ENCODE measurements at places on chromosomes 12 and 14.
A peak's percentile ranks its signal among the peaks of the same experiment; 100 is the strongest.

DNA sequence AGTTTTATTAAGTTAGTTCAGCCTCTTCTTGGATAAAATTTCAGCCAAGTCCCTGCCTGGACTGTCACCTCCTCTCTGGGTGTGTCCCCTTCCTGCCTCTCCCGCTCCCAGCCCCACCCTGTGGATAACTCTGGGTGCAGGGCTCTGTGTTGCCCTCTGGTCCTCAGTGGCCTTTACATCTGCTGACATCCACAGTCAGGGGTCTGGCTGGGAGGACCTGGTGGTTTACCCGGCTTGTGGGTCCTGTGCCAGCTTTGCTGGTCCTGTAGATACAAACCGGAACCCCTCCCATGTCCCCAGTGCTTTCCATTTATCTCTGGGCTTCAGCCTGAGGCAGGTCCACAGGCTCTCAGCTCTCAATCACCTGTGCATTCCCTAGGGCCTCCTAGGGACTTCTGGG lies 28.9 kb upstream of the PLEKHG3 start:
- no peak for DNase-seq

GRCh38 chr14:33484264-33484663 lies 466.6 kb downstream of the EGLN3 start:
- no peak for DNase-seq

DNA sequence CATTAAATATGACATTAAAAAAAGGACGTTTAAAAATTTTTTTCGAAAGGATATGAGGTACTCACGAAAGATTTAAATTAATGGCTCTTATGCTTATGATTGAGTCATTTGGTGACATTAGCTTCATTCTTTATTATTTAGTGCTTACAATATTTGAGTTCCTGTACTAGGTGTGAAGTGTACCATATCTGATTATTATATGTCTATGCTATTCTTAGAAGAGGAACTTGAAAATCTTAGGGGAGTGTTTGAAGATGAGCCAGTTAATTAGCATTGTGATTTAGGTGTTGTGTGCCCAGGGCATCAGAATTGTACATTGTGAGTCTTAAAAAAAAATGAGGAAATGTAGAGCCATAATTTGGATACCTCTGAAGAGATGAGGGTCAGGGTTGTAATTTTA lies 118.6 kb downstream of the FUT8 start:
- DNase-seq = no peak

DNA sequence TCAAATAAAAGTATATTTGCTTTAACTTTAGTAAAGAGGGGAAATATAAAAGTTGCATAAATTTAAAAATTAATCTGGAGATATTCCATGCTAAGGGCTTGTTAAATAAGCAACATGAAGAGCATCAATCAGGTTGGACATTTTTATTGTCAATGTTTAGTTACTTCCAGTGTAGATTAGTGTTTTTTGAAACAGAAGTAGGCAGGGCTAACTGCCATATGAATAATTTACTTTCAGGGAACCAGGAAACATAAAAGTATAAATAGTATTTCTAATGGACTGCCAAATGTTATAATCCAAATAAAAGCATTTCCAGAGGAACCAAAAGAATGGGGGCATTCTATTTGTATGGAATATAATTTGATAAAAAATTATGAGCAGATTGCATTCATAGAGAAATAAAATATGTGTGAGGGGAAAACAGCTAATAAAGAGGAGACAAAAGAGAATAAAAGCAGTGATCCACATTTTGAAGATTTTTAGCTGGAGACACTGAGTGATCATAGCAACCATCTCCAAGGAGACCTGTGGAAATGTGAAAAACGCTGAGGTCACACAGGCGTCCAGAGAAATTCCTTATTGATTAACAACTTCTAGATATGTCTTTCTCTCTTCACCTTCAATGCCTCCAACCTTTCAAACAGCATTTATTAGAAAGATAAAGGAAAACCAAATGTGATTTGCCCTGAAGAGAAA lies 70.8 kb downstream of the SRGAP1 start:
- no peak for DNase-seq

- DNase-seq = no peak
Measured at GRCh38 chr12:57266681-57267080, 15.7 kb upstream of the STAC3 start.

- DNase-seq = no peak
Measured at GRCh38 chr12:52277486-52278245, 3.2 kb downstream of the KRT86 start.

DNA sequence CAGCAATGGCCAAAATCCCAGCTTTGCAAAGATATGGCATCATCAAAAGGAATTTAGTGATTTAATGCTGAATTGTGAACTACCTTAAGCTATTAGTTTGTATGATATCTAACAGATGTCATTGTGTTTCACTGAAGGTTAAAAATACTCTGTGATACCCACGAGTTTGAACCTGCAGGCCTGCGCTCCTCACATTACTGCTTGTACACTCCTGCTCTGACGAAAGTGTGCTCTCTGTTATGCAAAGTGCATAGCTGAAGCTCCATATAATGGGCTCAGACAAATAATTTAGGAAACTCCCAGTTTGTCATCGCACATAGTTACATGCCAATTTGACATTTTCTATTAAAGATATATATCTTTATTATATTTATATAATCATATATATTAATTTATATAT lies 52.2 kb downstream of the SPPL3 start:
- DNase-seq = no peak

- no peak for DNase-seq
Measured at GRCh38 chr14:69012256-69012953, 33.3 kb upstream of the ACTN1 start.

DNA sequence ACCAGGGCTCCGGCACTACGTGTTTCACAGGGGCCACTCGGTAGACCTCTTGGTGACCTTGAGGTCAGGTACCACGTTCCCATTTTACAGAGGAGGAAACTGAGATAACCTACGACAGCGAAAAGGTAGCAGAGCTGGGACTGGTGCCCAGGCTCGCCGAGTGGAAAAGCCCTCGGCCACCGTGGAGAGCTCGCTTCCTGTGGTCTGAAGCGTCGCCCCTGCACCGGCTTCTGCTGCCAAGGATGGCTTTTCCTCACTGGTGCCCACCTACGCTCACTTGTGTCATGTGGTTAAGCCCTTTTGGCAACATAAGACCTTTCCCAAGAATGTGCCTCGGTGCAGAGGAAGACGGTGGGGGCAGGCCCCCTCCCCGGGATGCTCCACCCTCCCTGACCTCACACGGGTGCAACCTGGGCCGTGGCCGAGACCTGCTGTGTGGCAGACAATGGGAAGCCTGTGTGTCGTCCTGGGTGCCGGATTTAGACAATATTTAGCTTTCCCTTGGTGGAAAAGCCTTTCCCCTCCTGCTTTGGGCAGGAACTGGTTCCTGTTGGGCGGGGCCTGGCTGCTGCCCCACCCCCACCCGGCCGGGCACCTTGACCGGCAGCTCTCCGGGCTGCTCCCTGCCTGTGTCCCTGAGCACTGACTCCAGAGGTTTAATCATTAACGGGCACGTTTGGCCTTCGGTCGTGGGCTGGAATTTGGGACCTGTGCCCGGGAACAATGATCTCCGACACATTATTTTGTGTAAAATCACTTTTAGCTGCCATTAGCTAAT lies 32.4 kb upstream of the PPP1R13B start:
- DNase-seq = no peak

DNA sequence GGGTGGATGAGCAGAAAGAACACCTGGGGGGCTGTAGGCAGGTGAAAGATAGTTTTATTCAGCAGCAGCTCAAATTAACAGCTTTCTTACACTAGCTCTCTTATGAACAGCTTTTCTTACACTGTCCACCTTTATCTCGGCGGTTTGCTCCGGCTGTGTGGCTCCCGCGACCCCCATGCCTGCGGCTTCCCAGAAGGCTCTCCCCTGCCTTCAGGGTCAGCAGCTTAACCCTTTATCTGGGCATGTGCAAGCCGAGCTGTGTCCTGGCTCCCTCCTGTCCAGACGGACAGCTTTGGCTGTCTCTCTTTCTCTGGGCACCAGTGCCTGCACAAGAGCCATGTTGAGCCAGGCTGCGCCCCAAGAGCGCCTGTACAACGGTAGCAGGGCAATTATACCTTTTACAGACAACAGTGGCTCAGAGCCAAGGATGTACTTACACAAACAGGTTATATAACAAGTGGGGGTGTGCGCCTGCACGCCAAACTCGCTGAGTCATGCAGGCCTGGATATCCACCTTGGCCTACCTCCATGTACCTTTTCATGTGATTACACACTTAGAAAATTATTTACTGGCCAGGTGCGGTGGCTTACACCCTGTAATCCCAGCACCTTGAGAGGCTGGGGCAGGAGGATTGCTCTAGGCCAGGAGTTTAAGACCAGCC lies 28.5 kb upstream of the KLHL42 start:
- DNase-seq = peak; percentile 100

DNA sequence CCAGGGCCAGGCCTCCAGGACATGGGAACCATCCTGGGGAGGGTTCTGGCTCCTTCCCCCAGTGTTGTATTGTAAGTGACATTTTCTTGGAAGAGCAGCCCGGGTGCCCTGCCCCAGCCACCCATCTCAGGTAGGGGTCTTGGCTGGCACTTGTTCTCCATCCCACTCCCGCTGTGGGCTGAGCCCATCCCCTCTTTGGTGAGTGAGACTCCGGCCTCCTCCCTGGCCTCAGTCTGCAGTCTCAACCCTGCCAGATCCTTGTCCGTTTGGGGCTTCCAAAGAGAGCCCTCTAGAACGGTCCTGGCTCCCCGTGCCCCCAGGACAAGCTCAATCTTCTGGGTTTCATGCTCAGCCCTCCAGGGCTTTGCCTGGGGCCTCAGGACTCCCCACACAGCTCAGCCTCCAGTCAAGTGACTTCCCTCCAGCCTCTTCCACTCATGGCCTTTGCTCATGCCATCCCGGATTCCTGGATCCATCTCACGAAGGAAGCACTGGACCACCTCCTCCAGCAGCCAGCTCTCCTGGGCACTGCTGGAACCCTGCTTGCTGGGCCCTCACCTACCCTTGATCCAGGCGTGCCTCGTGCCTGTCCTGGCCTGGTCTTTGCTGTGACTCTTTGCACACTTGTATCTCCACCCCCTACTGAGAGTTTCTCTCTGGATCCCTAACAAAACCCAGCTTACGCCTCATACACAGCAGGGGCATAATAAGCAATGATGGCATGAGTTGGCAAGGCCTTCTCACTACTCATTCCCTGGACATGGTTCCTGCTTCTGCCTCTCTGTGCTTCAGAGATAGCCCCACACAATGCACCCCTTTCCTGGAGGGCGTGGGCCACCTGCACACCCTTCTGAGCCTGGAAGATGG lies 297.4 kb upstream of the RTL1 start:
- DNase-seq = no peak

DNA sequence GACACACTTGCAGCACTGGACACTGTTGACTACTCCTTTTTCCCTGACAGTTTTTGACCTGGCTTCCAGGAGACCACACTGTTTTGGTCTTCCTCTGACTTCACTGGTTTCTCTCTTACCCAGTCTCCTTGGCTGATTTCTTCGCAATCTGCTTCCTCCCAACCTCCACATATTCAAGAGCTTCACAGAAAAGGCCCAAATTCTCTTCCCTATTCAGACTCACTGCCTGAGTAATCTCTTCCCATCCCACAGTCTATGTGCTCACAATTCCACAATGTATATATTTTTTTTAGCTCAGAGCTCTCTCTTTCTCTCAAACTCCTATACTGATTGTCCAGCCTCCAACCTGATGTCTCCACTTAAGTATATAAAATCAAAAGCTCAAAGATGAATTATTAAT lies 115.4 kb downstream of the SINHCAF start:
- no peak for DNase-seq

DNA sequence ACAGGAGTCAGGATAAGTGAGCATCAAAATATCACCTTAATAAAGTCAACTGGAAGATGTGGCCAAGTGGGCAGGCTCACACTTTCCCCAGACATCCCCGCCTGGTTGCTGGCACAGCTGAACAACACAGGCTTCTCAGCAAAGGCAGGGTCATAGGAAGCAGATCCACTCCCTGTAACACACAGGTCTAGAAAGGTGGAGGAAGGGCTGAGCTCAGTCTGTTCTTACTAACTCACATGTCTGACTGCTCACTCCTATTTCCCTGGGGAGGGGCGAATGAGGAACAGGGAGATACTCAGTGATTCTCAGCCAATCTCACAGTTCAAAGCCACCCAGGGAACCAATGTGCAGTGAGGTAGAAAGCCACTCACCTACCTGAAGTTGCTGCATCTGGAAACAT lies 45.0 kb upstream of the AMN1 start:
- peak; percentile 47 for DNase-seq

DNA sequence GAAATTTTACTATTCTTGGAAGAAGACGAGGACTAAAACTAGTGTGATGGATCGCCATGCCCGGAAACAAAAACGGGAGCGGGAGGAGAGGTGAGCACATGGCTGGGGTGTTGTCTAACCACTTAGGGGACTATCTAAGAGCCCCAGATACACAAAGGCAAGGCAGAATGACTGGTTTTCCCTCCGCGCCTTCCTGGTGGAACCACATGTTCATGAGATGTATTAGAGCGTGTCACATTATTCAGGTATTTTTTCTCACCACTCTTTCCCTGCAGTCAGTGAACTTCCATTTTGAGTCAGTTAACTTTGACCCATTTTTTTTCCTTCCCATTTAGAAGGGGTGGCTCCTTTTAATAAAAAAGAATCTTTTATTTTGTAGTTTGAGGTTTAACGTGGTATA lies 68.8 kb upstream of the TRAF3 start:
- no peak for DNase-seq

DNA sequence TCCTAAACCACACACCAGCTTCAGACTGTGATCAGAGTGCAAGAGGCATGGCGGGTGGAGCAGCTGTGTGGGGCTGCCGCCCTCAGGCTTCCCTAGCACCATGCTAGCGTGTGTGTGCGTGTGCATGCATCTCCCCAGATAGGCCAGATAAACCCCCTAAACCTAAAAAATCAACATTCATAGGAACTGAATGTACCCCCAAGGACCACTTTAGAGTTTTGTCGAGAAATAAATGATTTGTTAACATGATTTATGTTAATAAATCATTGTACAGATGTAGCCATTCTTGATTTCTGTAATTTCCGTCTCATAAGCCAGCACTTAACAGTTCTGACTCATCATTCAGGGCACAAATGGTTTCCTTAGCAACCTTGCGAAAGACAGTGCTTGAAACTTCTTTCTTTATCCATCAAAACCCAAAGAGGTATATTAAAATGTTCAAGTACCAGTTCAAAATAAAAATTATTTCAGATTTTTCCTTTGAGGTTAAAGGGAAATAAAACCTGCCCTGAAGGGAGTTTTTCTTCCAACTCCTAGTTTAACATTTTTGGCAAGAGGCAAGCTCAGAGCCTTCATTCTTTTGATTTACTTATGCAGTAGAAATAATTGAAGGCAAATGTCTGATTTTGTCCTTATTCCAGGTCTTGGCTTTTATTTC lies 206.2 kb upstream of the RGS6 start:
- DNase-seq = no peak

DNA sequence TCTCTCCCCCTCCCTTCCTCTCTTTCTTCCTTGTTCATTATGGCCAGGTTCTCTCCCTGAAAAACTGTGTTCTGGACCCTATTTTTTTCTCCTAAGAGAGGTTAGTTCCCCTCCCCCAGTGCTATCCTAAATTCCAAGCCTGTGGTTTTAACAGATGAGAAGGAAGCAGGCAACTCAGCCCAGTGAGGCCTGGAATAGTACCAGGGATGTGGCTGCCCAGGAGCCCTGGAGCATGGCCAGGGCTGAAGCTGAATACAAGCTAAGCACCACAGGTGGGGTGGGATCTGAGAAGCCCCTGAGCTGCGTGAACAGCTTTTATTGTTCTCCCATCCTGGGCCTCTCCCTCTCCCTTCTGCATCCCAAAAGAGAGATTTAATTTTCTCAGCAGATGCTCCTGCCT lies 1581.3 kb upstream of the TMEM132C start:
- no peak for DNase-seq

- DNase-seq = no peak
Measured at GRCh38 chr14:92595267-92595666, 81.7 kb downstream of the RIN3 start.
